ENCODE measurements at places on chromosomes 3 and 15.
A peak's percentile ranks its signal among the peaks of the same experiment; 100 is the strongest.

GRCh38 chr3:47504113-47504512 is 9.4 kb downstream of the ELP6 start:
- no peak overlapping the region for H3K27ac ChIP-seq
- no peak for DNase-seq
- H3K36me3 ChIP-seq, result peaks cover 58% of the 10 kb centered on the region

GRCh38 chr15:101177866-101178265 is 74.0 kb downstream of the CHSY1 start:
- no peaks in the 10 kb centered on the region for H3K27me3 ChIP-seq
- H3K36me3 ChIP-seq, result peaks cover 4% of the 10 kb centered on the region
- peaks cover 3% of the 10 kb centered on the region for H3K4me1 ChIP-seq
- no peak overlapping the region for H3K27ac ChIP-seq
- no peak for DNase-seq

GRCh38 chr15:31214158-31214863 is 112.3 kb upstream of the KLF13 start:
- no peaks in the 10 kb centered on the region for H3K36me3 ChIP-seq
- H3K27me3 ChIP-seq, result no peaks in the 10 kb centered on the region
- DNase-seq, result no peak
- peaks cover 28% of the 10 kb centered on the region for H3K4me1 ChIP-seq
- H3K4me3 ChIP-seq, result peak overlapping the region; percentile 1

DNA sequence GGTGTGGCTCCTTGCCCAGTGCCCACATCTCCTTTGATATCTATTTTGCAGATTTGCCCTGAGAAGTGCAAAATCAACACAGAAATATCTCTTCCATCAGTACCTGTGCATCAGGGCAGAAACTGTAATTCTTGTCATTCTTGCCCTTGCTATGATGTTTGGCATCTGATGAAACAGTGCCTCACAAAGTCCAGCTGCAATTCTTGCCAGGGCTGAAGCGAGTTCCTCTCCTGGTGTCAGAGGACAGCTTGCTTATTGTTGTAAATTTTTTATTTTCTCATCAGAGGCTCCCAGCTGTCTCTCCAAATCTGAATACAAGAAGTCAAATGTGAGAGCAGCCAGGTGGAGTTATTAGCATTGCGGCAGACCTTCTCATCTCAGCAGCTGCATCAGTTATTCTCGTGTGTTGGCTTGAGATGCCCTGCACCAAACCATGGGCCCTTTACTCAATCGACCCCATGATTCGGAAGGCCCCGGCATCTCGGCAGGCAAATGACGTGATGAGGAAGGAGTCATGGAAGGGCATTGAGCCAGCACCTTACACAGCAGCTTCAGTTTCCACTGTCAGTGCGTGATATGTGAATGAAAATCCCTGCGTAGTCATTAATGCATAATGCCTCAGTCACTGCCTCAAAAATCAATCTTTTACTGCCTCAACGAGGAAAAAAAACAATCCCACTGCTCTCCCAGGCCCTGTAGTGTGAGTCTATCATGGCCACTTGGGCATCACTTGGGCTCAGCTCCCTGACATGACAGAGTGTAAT is 93.4 kb downstream of the CCNL1 start:
- no peaks in the 10 kb centered on the region for H3K27me3 ChIP-seq
- H3K27ac ChIP-seq, result peak overlapping the region; percentile 22
- no peak overlapping the region for H3K4me3 ChIP-seq
- H3K36me3 ChIP-seq, result no peaks in the 10 kb centered on the region
- peaks cover 35% of the 10 kb centered on the region for H3K4me1 ChIP-seq

DNA sequence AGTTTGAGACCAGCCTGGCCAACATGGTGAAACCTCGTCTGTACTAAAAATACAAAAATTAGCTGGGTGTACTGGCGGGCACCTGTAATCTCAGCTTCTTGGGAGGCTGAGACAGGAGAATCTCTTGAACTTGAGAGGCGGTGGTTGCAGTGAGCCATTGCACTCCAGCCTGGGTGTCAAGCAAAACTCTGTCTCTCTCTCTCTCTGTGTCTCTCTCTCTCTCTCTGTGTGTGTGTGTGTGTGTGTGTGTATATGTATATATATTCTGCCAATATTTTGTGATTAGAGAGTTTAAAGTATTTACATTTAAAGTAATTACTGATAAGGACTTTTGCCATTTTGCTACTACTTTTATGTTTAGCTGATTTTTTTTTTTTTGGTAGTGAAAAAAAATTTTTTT is 15.7 kb downstream of the RBM6 start:
- H3K4me3 ChIP-seq, result no peak overlapping the region
- H3K27ac ChIP-seq, result no peak overlapping the region
- no peaks in the 10 kb centered on the region for H3K36me3 ChIP-seq

DNA sequence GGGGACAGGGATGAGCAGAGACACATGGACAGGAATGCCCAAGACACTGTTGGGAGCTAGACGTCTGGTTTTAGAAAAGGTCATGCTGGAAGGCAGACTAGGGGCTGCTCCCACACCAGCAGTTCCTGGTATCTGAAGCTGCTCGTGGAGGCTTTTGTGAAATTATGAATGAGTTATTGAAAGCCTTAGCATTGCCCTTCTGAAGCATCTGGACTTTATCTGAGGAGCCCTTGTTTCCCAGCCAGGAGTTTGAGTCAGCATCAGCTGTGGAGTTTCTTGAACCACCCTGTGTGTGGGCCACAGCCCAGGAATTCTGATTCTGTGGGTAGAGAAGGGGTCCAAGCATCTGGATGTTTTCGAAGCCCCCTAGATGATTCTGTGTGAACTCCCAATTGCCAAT is 258.7 kb downstream of the SLCO3A1 start:
- no peaks in the 10 kb centered on the region for H3K36me3 ChIP-seq
- DNase-seq, result no peak
- no peak overlapping the region for H3K27ac ChIP-seq
- H3K4me1 ChIP-seq, result peaks cover 9% of the 10 kb centered on the region
- H3K4me3 ChIP-seq, result no peak overlapping the region
